ENCODE measurements at places on chromosomes 5 and 9.

- no peak for DNase-seq
Measured at GRCh38 chr9:100637787-100638186, 59.9 kb downstream of the CAVIN4 start.

- DNase-seq = no peak
Measured at GRCh38 chr5:95668728-95669127, 14.1 kb downstream of the SPATA9 start.

- peak; percentile 32 for DNase-seq
Measured at GRCh38 chr5:102670224-102670836, 84.8 kb upstream of the PAM start.

- DNase-seq = peak; percentile 63
Measured at GRCh38 chr5:58794875-58795274, 212.0 kb downstream of the RAB3C start.

- DNase-seq = no peak
Measured at GRCh38 chr9:106577121-106577520, 285.8 kb upstream of the ZNF462 start.

GRCh38 chr9:18429070-18429469, 44.9 kb upstream of the ADAMTSL1 start:
- no peak for DNase-seq

GRCh38 chr5:137649228-137649935, 86.5 kb downstream of the KLHL3 start:
- no peak for DNase-seq

- DNase-seq = no peak
Measured at GRCh38 chr5:158538506-158539074, 561.1 kb downstream of the EBF1 start.

DNA sequence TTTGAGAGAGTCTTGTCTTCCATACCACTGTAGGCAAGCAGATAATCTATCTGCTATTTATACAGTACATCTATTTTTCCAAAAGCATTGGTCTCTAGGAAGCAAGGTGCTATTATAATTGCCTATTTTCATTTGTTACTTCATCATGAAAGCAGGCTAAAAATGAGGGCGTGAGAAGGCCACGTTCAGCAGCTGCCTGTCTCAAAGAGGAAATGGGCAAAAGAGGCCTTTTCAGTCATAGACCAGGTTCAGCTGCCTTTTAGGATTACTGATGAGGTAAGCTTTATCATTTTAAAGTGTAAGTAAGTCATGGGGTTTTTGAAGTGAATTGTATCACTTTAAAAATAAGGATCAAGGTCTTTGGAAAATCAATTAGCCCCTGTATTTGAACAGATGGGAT, 1091.1 kb upstream of the DMAC1 start:
- no peak for DNase-seq

DNA sequence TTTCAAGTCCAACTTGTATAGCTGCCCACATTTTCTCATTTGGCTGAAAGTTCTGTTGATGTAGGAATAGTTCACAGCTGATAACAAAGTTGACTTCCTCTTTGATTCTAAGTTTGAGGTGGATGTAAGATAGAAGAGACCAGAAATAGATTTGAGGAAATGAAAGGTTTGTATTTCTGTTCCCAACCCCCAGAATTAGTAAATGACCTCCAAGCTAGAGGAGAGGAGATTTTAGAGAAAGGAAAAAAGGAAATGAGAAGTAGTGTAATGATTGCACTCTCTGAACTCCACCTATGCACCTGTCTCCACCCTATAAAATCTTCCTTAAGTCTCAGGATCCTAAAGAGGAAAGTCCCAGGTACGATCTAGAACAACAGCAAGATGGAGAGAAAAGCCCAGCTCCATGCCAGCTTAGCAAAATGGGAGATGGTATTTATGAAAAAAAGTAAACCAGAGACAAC, 130.4 kb upstream of the POC5 start:
- DNase-seq = no peak

DNA sequence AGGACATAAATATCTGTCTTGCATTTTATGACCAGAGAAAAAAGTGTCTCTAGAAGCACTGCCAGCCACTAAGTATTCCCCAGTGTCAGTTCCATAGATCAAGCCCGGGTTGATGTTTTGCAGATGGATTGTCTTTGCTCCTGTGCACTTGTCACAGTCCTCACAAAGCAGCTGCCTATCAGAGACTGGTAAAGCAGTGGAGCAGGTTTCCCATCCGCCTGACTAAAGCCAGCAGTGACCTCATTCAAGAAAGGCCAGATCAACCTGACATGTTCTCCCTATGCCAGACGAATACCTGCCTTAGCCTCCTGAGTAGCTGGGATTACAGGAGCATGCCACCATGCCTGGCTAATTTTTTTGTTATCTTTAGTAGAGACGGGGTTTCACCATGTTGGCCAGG, 26.8 kb upstream of the GARNL3 start:
- DNase-seq = no peak

- DNase-seq = no peak
Measured at GRCh38 chr9:133956520-133957076, 35.5 kb downstream of the VAV2 start.

- DNase-seq = peak; percentile 69
Measured at GRCh38 chr9:127418037-127418471, 6.1 kb upstream of the ZNF79 start.

GRCh38 chr9:11709567-11709966, 983.6 kb upstream of the TYRP1 start:
- no peak for DNase-seq
